Sciatic nerve (tissue), 2 donors: ENCODE measurements at places on chromosomes 6 and 20. TPM values are rescaled to one million over a fixed set of nuclear protein-coding genes. Genes with fewer than 3 reads are reported as not detected.

- DNase-seq, result no peak
Observed at GRCh38 chr20:63320041-63320511, 27.1 kb downstream of the COL20A1 start.

DNA sequence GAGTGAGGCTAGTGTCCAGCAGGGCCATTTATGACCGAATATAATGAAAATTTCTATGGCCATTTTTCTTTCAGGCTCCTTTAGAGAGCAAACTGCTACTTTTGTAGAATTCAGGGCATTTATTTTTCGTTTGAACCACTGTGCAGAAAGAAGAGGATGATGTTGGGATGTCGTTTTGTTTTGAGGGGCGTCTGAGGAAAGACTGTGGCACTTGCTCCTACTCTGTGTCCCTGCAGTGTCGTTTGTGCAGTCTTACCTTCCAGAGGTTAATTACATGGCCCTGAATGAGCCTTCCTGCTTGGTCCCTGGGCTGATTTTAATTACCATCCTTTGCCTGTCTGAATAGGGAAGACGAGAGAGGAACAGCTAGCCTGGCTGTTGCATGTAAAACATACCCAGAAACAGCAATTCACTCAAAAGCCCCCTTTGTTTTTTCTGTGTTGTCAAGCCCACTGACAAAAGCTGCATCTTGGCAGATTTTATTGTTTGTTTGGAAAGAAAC lies 65.3 kb downstream of the CTNNBL1 start:
- no peak for DNase-seq

DNA sequence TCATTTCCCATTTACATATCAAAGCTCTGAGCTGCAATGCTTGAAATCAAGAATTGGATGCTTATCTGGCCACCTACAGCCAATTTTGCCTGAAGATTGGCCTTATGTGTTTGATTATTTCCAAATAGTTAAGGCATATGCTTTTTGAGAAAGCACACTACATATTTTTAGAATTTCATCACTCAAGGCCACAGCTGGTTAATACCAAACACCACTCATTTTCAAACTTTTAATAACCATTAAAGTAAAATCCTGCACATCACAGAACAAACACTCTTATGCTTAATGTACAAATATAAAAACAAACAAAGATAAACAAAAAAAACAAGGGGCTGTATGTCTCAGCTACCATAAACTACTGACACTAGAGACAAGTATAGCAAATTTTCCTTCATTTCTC lies 96.9 kb upstream of the HMGCLL1 start:
- no peak for DNase-seq

DNA sequence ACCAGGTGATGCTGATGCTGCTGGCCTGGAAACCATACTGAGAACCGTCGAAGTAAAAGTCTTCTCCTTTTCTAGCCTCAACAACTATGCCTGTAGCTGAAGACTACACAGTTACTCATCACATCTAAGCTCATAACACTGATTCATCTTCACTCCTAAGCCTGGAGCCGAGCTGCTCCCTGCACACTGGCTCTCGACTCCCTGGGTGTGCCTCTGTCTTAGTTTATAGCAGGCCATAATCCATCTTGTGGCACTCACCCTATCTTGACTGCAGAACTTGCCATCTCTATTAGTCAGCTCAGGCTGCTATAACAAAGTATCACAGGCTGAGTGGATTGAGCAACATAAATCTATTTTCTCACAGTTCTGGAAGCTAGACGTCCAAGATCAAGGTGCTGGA lies 191.0 kb downstream of the UNC5CL start:
- DNase-seq, result no peak

The ESR1 gene
- 16.5 TPM for total RNA-seq

The SLC12A5 gene
- total RNA-seq, result 3.9 TPM

The TTBK1 gene
- 0.04 TPM for total RNA-seq
